ENCODE measurements at places on chromosomes 11 and 22. TPM values are rescaled to one million over a fixed set of nuclear protein-coding genes. Genes with fewer than 3 reads are reported as not detected.

The MMP13 gene
- total RNA-seq, result not detected

The OR2AG2 gene
- total RNA-seq, result not detected

DNA sequence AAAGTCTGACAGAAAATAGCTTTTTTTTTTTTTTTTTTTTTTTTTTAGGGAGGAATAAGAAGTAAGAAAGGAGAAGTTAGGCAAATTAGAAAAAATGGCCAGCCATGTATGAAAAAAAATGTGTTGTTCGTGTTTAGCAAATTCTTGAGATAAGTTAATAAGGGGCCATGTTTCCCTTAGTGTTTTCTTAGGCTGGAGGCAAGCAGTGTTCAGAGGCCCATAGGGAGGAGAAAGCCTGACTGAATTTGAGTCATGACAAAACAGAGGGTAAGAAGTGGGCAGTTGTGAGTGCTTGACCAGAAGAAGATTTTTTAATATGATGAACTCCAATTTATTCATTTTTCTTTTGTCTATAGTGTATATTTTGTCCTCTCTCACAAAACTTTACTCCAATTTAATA is 766.4 kb downstream of the FAM181B start:
- DNase-seq, result no peak

- DNase-seq, result no peak
These were observed 27.5 kb downstream of the ADAMTS8 start for GRCh38 chr11:130400781-130401483.

DNA sequence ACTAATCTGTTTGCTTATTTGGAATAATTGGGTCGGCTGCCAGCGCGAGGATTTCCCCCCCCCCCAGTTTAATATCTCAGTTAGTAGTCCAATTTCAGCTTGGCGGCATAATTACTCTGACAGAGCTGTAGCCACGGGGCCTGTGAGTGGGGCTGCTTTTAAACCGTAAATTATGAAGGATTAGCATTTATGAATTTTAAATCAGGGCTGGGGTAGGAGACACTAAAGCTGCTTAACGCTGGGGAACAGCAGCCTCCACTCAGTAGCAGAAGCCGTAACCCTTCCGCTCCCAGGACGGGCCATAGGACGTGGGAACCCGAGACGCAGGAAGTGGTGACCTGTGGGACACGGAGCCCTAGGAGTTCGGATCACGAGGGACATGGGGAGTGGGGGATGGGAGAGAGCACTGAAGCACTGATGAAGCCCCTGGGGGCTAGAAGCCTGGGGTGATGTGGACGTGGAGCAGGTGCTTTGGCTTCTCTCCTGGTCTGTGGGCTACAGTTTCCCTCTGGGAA is 66.2 kb upstream of the LMO1 start:
- DNase-seq, result no peak

GRCh38 chr22:26893173-26894110 is 236.1 kb downstream of the MIAT start:
- no peak for DNase-seq

GRCh38 chr11:16191212-16191867 is 165.0 kb downstream of the SOX6 start:
- no peak for DNase-seq

- DNase-seq, result peak; percentile 58
These were observed 8.0 kb downstream of the CSNK2A3 start for GRCh38 chr11:11345099-11345498.
